GM12892 (cell line): ENCODE measurements at places on chromosomes 12 and 14.

DNA sequence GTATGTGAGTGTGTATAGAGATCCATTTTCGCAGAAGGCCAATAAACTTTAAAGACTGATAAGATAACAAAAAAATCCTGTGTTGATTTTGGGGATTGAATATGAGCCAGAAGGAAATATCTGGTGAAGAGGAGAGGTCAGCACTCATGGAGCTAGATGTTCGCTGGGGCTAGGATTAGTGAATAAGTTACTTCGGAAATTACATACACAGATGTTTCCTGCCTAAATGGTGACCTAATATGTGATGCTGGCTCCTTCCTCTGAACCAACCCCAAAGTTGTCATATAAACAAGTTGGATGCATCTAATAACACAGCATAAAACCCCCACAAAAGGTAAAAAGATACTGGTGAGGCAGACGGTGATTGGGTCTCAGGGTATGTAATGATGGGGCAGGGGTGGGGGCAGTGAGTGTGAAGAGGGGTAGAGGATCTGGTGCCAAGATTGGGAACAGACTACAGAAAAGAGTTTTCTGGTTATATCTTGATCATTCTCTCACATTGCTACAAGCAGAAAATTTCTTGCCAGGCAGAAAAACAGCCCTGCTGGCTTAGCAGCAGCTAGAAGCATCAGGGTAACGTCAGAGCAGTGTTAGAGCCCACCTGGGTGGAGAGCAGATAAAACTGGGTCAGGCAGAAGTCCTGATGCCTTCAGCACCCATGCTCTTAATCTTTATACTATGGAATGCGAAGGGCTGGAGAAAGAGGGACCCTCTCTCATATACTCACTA lies 140.4 kb upstream of the GZMB start:
- DNase-seq = no peak

- no peak for DNase-seq
These were observed 143.4 kb upstream of the ARHGAP5 start for GRCh38 chr14:31933716-31934115.

- DNase-seq = no peak
These were observed 170.9 kb downstream of the MSRB3 start for GRCh38 chr12:65449400-65449799.

DNA sequence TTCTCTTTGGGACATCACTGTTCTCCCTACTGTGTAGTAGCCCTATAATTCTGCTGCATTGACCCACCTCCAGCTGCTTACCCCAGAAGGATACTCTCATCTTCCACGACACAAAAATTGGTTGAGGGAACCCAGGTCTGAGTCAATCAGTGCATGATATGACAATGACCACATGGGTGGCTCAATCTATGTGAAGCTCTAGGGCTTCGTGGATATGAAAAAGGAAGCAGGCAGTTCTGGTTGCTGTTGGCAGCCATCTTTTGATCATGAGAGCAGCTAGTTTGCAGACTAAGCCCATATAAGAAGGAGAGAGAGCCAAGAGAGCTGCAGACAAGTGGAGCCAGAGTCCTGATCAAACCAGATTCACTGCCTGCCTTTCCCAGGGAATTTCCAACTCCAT lies 57.9 kb downstream of the AVPR1A start:
- DNase-seq = no peak

GRCh38 chr12:10067264-10067663 lies 31.5 kb downstream of the CLEC1A start:
- DNase-seq = no peak

GRCh38 chr14:99740411-99740810 lies 52.8 kb upstream of the EML1 start:
- DNase-seq = no peak

DNA sequence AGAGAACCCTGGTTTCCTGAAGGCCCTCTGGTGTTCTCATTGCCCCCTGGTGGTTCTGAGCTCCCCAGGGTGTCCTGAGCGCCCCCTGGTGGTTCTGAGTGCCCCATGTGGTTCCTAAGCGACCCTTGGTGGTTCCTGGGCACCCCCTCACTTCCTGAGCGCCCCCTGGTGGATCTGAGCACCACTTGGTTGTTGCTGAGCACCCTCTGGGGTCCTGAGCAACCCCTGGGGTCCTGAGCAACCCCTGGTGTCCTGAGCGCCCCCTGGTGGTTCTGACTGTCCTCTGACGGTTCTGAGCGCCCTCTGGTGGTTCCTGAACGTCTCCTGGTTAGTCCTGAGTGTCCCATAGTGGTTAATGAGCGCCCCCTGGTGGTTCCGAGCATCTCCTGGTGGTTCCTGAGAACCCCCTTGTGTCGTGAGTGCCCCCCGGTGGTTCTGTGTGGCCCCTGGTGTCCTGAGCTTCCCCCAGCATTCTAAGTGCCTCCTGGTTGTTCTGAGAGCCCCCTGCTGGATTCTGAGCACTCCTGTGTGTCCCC lies 568.3 kb downstream of the TMEM121 start:
- no peak for DNase-seq

DNA sequence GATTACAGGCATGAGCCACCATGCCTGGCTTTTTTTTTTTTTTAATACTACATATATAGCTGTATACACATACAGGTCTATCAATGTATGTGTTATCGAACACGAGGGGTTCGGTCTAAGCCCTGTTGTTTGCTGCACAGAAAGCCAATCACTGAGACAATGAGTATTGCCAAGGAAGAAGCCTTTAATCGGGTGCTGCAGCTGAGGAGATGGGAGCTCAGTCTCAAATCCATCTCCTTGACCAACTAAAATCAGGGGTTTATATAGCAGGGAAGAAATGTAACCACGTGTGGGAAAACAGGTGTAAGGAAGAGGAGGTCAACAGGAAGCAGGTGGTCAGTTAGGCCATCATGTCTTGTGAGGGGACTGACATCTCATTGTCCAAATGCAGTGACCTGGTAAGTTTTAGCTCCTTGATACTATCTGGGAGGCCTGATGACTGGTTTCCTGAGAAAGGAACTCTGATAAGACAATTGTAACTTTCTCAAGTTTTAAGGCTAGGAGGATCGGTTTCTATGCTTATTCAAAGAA lies 80.9 kb upstream of the MAP1LC3B2 start:
- DNase-seq = no peak

- DNase-seq = no peak
These were observed 33.8 kb upstream of the PAPLN start for GRCh38 chr14:73203527-73203926.

DNA sequence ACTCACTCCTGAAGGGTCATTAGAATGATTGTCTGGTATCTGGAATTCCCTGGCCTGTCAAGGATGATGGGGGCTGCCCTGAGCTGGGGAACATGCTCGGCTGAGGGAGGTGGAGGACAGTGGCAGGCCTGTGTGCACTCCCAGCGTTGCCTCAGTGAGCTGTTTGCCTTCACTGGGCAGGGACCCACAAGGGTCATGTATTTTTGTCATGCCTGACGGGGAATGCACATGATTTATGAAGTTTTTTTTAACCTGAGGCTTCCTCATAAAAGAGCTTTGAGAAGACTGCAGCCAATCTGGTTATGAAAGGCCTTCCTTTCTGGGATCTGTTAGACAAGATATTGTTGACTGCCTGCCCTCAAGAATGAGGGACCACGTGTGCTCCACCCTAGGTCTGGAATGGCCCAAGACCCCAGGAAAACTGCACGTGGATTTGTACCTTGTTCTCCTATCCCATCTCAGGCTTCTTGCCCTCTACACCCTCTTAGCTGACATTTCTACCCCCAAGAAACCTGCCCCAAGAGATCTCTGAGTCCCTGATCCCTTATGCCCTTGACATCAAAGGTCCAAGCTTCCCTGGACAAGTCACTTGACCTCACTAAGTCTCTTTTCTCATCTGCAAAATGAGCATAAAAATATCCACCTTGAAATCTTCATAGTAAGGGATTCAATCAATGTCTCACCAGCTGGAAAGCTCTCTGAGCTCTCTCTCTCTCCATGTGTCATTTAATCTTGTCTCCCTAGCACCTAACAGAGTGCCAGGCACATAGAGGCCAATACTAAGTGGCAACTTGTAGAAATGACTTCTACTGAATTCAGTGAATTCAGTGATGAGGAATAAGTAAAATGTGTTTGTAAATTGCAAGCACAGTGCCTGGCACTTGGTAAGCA lies 24.5 kb upstream of the COL2A1 start:
- no peak for DNase-seq

- DNase-seq = no peak
These were observed 243.7 kb downstream of the TMEM132D start for GRCh38 chr12:129659961-129660622.

DNA sequence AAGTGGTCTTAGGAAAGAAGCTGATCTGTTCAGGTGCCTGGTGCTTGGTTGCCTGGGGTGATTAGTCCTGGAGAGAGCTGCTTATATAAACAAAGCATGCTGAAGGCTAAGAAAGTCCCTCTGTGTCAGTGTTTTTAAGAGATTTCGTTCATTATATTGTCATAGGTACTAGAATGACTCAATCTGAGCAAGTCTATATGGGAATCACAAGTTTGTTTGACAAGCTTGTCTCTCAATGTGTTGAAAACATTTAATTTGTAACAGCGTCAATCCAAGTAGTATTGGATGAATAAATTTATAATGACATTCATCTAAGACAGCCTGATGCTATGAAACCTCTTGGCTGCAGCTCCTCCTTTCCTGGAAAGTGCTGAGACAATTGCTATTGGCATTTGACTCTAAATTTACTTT lies 256.3 kb downstream of the TMTC2 start:
- DNase-seq = no peak

DNA sequence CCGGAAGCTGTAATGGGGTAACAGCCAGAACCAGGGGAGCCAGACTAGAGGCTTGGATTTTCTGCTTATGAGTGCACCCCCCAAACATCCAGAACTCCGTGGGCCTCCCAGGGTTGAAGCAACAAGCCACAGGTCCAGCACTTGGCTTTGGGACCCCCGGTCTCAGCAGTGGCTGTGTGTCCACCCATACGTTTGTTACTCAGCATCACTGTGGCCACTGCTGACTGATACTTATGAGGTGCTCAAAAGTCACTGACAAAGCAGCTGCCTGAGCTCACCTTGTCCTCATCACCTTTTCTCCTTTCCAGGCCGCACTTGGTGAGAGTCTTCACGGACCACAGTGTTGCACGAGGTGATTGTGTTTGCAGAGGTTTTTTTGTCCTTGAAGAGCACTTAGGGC lies 145.6 kb upstream of the RFLNA start:
- DNase-seq = no peak

DNA sequence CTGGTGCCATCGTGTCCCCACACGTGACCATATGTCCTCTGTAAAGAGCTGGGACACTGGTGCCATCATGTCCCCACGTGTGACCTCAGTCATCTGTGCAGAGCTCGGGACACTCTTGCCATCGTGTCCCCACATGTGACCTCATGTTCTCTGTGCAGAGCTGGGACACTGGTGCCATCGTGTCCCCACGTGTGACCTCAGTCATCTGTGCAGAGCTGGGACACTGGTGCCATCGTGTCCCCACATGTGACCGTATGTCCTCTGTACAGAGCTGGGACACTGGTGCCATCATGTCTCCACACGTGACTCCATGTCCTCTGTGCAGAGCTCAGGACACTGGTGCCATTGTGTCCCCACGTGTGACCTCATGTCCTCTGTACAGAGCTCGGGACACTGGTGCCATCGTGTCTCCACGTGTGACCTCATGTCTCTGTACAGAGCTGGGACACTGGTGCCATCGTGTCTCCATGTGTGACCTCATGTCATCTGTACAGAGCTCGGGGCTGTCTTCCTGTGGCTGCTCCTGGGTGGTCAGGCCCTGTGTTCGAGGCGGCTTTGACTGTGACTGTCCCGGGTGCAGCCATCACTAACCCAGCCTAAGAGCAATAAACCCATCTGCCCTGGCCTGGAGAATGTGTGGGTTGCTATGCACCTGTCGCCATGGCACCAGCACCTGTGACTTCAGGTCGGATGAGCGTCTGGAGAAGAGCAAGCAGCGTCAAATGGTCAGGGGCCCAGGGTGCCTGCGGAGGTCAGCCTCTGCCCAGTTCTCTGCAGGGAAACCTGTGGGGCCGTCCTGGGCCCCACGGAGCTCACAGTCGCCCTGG lies 334.4 kb downstream of the ADGRD1 start:
- DNase-seq = no peak

GRCh38 chr14:59154373-59154772 lies 34.1 kb upstream of the DAAM1 start:
- DNase-seq = no peak

GRCh38 chr14:68513137-68513536 lies 279.7 kb downstream of the ZFP36L1 start:
- DNase-seq = no peak

GRCh38 chr12:124665511-124665910 lies 98.1 kb upstream of the NCOR2 start:
- no peak for DNase-seq

DNA sequence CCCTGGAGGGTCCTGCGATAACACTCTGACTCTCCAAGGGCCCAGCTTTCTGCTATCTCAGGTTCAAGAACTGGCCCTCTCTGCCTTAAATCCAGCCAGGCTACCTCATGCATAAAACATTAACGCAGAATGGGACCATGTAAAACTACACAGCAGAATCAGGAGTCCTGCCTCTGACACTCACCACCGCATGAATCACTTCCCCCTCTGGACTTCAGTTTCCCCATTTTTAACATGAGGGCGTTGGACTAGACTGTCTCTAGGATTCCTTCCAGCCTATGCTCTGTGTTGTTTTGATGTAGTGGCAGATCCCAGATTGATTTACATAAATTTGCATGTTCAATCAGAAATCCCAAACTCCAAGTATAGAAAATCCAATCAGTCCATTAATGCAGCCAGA lies 3.3 kb downstream of the NCKAP5L start:
- DNase-seq = no peak

DNA sequence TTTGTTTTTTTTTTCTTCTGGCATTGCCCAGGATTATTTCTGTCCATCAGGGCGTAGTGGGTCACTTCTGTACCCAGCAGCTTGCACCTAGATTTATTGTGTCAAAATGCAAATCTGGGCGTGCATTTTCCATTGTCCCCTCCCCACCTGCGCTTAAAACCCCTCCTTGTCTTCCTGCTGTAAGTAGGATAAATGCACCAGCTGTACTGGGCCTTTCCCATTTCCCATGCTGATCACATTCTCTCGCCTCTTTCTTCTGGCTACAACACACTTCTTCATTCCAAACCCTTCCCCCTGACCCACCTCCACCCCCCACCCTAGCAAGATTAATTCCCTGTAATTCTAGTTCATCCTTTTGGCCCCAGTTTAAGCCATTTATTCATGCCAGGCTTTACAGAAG lies 128.0 kb downstream of the ETV6 start:
- no peak for DNase-seq

- no peak for DNase-seq
These were observed 237.0 kb downstream of the KIF21A start for GRCh38 chr12:39205969-39206368.

- DNase-seq = no peak
These were observed 74.2 kb downstream of the RBM19 start for GRCh38 chr12:113891739-113892520.

GRCh38 chr12:46400406-46400805 lies 27.8 kb upstream of the SLC38A2 start:
- DNase-seq = no peak

GRCh38 chr12:80946591-80946990 lies 8.9 kb upstream of the LIN7A start:
- DNase-seq = no peak
